Mesendoderm (in vitro differentiated cells): ENCODE measurements at places on chromosomes 11 and 22.

DNA sequence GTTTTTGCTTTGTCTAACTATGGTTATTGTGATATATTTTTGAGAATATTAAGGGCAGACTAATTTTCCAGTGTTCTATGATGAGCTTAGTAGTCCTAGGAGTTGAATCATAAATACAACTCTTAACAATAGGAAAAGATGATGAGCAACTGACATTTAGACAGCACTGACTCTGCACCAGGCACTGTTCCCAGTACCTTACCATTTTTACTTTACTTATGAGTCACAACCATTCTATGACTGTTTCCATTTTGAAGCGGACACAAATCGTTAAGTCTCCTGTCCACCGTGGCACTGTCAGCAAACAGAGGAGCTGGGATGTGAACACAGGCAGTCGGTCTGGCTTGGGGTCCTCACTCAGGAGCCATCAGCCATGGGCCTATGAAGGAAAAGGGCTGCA, 3.4 kb upstream of the SCGB2A2 start:
- H3K27me3 ChIP-seq, result no peaks in the 10 kb centered on the region
- H3K4me3 ChIP-seq, result no peak overlapping the region
- no peak for DNase-seq
- no peaks in the 10 kb centered on the region for H3K4me1 ChIP-seq
- H3K27ac ChIP-seq, result no peak overlapping the region

DNA sequence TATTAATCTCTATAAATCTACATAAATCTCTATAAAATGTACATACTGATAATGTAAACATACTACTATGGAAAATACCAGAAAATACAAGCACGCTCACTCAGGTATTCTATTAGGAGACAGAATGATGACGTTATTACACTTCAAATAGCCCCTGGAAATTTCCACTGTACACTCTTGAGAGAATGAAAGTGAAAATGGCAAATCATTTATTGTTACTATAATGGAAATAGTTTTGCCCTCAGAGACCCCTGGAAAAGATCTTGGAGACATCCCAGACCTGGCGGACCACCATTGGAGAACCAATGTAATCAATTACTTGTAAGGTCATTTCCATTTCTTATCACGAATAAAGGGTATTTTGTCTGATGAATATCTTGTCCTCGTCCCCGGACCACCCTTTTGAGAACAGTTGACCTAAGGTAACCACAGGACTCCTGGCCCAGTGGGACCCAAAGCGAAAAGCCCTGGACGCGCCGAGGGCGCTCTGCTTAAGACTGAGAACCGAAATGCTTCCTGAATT, 509 bp upstream of the PRRG4 start:
- DNase-seq, result no peak
- H3K27me3 ChIP-seq, result no peaks in the 10 kb centered on the region
- H3K27ac ChIP-seq, result no peak overlapping the region
- peak overlapping the region; percentile 4 for H3K4me3 ChIP-seq
- H3K36me3 ChIP-seq, result no peaks in the 10 kb centered on the region

GRCh38 chr11:9459667-9460321, 1.0 kb upstream of the ZNF143 start:
- DNase-seq, result peak; percentile 64
- no peaks in the 10 kb centered on the region for H3K36me3 ChIP-seq
- H3K4me3 ChIP-seq, result peak overlapping the region; percentile 94
- H3K27ac ChIP-seq, result peak overlapping the region; percentile 98
- H3K4me1 ChIP-seq, result no peaks in the 10 kb centered on the region

- H3K27ac ChIP-seq, result no peak overlapping the region
- no peaks in the 10 kb centered on the region for H3K36me3 ChIP-seq
- H3K4me1 ChIP-seq, result no peaks in the 10 kb centered on the region
- no peak overlapping the region for H3K4me3 ChIP-seq
- no peak for DNase-seq
Measured at GRCh38 chr11:128437136-128437535, 150.2 kb downstream of the ETS1 start.

GRCh38 chr22:43848366-43849171, 13.7 kb downstream of the SULT4A1 start:
- no peaks in the 10 kb centered on the region for H3K36me3 ChIP-seq
- no peak overlapping the region for H3K27ac ChIP-seq
- no peak overlapping the region for H3K4me3 ChIP-seq
- no peaks in the 10 kb centered on the region for H3K27me3 ChIP-seq
- DNase-seq, result peak; percentile 42
- H3K4me1 ChIP-seq, result no peaks in the 10 kb centered on the region

GRCh38 chr11:126147208-126148111, 64.0 kb downstream of the RPUSD4 start:
- no peaks in the 10 kb centered on the region for H3K36me3 ChIP-seq
- peak; percentile 49 for DNase-seq
- H3K27ac ChIP-seq, result no peak overlapping the region
- no peaks in the 10 kb centered on the region for H3K27me3 ChIP-seq
- H3K4me1 ChIP-seq, result peaks cover 9% of the 10 kb centered on the region

GRCh38 chr11:66739983-66740382, 11.0 kb upstream of the SPTBN2 start:
- H3K27me3 ChIP-seq, result no peaks in the 10 kb centered on the region
- H3K27ac ChIP-seq, result no peak overlapping the region

GRCh38 chr11:2912498-2912897, 16.7 kb downstream of the PHLDA2 start:
- no peaks in the 10 kb centered on the region for H3K36me3 ChIP-seq
- no peaks in the 10 kb centered on the region for H3K4me1 ChIP-seq

DNA sequence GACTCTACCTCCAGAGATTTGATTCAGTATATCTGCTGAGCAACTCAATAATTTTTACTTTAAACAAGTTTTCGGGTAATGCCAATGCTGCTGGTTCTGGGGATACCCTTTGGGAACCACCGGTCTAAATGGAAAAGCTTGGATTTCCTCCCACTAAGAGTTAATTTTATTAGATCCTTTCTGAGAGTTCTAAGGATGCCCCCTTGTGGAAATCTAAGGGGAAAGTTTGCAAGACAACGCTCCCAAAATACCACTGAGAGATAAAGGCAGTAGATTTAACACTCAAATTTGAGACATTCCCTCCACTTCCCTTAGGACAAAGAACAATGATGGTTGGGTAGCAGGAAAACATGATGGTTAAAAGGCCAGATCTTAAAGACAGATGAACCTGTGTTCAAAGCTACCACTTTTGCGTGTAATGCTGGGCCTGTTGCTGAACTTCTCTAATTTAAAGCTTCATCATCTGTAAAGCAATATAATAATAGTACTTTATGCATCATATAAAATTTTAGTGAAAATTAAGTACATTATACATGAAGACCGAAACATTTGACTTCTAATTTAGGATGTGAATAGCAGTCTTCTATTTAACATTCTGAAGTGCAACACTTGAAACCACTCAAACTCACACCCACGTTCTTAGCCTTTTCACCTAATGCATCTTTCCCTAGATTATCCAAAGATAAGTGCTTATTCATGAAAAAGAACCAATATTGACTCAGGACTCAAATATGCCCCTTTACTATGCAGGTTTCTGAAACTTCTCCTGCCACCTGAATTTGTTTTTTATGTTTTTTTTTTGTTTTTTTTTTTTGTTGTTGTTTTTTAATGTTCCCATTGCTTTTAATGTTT, 110.1 kb upstream of the LUZP2 start:
- H3K27ac ChIP-seq, result no peak overlapping the region
- H3K4me1 ChIP-seq, result no peaks in the 10 kb centered on the region
- no peak overlapping the region for H3K4me3 ChIP-seq
- H3K36me3 ChIP-seq, result no peaks in the 10 kb centered on the region

DNA sequence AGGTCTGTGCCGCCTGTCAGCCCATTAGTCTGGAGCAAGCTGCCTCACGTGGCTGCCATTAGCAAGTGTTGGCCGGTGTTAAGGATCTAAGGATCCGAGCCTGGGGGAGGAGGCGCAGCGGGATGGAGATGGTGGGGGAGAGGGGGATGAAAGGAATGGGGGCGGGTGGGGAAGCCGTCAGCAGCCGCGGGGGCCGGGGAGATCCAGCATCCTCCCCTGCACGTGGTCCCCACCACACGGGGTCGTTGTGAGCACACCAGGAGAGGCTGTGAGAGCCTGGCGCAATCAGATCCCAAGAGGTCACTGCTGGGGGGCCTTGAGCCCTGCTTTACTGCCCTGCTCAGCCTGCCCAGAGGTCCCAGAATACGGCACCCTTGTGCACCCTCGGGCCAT, 7.3 kb downstream of the CABP7 start:
- no peaks in the 10 kb centered on the region for H3K4me1 ChIP-seq
- H3K27ac ChIP-seq, result no peak overlapping the region
- H3K4me3 ChIP-seq, result no peak overlapping the region
- H3K36me3 ChIP-seq, result no peaks in the 10 kb centered on the region
- peak; percentile 84 for DNase-seq

GRCh38 chr11:93668171-93668570, 6.7 kb downstream of the CEP295 start:
- no peaks in the 10 kb centered on the region for H3K4me1 ChIP-seq
- no peaks in the 10 kb centered on the region for H3K36me3 ChIP-seq
- no peak for DNase-seq
- H3K4me3 ChIP-seq, result no peak overlapping the region
- H3K27ac ChIP-seq, result no peak overlapping the region

- no peak overlapping the region for H3K4me3 ChIP-seq
- no peak overlapping the region for H3K27ac ChIP-seq
- H3K27me3 ChIP-seq, result no peaks in the 10 kb centered on the region
- DNase-seq, result peak; percentile 29
- peaks cover 2% of the 10 kb centered on the region for H3K36me3 ChIP-seq
Measured at GRCh38 chr11:107549253-107549953, 16.1 kb downstream of the ALKBH8 start.
